Kidney (tissue), 22 donors: ENCODE measurements at places on chromosomes 3 and 15. TPM values are rescaled to one million over a fixed set of nuclear protein-coding genes. Genes with fewer than 3 reads are reported as not detected.

GRCh38 chr3:53009826-53010539 lies 35.9 kb downstream of the SFMBT1 start:
- no peak for DNase-seq

The ABHD10 gene
- 30.9 TPM for total RNA-seq

DNA sequence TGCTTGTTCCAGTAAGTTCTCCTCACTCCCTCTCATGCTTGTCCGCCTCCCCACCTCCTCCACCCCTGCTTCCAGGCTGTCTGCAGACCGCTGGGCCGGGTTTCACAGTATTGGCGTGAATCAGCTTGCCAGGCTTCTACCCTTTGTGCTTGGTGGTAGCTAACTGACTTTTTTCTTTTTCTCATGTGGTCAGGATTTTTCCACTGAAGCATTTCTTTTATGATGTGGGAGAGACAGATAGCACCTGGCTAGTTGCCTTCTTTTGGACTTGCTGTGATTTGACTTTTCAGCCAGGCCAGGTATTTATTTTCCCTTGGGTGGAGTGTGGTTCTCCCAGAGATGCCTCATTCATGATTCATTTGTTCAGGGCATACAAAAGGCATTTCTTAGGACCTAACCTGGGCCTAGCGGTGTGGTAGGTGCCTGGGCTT lies 60.6 kb downstream of the ST6GAL1 start:
- peak; percentile 47 for DNase-seq

GRCh38 chr15:94972314-94972713 lies 741.0 kb downstream of the MCTP2 start:
- peak; percentile 19 for DNase-seq

DNA sequence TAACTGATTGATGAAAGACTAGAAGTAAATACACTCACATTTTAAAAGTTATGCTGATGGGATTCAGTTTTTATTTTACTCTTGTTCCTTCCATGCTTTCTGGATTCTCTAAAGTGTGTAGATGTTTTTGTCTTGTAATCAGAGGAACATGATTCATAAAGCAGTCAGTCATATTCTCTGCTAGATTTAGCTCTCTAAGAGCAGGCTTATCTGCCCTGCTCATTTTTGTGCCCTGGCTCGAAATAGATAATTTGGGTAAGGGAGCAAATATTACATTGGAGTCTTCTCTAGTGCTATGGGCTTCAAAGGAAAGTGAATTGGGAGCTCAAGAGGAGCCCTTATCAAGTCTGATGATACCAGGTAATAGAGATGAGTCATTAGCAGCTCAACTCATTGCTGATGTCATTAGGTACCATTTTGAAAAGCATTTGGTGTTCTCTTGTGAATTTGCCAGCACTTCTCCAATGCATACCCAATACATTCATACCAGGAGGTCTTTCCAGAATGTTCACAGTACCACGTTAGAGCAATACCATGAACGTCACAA lies 27.7 kb downstream of the SACM1L start:
- DNase-seq: no peak

DNA sequence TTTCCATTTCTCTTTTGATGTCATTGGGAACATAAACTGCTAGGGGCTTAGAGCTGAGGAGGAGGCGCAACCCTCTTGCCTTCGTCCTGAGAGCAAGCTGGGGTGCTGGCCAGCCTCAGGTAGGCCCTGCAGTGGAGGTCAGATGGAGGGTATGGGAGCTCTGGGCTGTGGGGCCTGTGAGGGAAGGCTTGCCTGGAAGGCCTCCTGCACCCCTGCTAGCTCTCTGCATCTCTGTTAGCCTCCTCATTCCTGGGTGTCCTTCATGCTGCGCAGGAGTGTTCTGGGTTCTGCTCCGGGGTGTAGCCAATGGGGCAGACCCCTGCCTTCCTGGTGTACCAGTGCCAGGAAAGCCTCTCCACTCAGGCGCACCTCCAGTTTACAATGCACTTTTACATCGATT lies 11.8 kb downstream of the GP5 start:
- no peak for DNase-seq

The IQGAP1 gene
- 218 TPM for total RNA-seq

DNA sequence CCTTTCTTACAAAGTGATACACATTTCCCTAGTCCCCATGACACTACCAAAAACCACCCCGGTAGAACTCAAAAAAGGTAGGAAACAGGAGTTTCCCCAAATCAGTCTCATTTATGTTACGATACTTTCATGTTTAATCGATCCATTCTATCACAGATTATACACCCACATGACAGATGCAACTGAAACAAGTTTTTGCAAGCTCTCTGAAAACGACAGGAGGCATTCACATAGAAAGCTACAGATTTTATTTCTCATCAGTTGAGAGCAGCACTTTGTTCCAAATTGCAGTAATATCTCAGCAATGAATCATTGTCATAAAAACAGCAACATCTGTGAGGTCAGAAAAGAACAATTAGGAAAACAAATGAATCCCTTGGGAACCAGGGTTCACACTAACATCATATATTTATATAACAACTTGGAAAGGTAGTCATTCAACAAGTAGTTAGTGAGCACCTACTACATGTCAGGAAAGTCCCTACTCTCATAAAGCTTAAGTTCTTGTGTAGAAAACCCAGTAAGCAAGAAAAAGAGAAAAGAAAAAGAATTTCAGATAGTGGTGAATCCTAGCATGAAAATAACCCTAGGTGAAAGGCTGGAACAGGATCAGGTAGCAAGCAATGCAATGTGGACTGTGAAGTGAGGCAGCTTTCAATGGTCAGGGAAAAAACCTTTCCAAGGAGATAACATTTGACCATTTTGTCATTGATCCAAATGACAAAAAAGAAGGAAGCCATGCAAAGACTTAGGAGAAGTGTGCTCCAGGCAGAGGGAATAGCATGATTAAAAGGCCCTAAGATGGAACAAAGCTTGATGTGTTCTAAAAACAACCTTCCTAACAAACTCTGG lies 8.3 kb downstream of the PLD1 start:
- no peak for DNase-seq

DNA sequence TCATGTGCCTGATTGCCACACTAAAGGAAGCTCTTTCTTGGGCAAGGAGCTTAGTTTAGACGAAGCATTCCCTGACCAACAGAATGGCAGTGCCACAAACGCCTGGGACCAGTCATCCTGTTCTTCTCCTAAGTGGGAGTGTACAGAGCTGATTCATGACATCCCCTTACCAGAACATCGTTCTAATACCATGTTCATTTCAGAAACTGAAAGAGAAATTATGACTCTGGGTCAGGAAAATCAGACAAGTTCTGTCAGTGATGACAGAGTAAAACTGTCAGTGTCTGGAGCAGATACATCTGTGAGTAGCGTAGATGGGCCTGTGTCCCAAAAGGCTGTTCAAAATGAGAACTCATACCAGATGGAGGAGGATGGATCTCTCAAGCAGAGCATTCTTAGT lies 18.4 kb downstream of the SENP5 start:
- DNase-seq: no peak

DNA sequence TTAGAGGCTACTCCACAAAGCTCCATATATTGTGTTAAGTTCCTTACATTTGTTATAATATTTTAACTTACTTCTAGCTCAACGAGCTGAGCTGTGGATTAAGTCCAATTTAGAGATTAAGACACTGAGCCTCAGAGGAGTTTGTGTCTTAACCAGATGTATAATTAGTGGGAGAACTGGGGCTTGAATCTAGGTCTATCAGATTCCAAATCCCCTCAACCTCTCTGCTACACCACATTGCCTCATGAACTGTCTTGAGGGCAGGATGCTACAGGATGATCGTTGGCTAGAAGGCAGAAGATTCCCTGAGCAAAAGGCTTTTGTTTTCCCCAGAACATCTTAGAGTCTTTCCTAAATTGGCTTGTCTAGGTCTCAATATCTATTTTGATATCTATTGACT lies 890.8 kb downstream of the NAALADL2 start:
- DNase-seq: no peak

The ANKDD1A gene
- total RNA-seq: 8.0 TPM

DNA sequence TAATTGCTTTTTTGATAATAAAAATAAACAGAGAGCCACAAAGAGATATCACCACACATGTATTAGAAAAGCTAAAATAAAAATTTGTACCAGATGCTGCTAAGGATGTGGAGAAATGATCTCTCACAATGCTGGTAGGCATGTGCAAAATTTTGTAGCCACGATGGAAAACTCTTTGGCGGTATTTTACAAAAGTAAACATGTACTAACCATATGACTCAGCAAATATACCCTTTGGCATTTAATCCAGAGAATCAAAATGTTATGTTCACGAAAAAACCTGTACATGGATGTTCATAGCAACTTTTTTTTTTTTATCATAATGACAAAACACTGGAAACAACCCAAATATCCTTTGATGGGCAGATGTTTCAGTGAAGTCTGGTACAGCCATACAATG lies 261.2 kb downstream of the LPP start:
- no peak for DNase-seq

DNA sequence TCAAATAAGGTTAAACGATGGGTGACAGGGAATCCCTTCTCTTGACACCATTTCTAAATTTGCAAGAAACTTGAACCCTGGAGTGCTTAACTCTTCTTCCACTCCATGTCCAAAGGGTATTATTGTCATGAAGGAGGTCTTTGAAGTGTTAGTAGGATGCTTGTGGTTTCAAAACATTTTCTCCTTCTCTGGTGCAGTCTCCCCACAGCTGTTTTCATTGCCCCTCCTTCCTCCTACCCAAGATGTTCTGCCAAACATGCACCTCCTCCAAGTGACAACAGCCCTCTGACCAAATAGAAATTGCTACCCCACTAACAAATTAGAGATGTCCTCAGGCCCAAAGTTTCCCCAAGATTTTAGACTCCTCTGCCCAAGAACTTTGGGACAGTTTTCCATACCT lies 151.4 kb downstream of the POLR2M start:
- no peak for DNase-seq

The GOLGA6L10 gene
- 2.5 TPM for total RNA-seq

The SLC2A2 gene
- 12.6 TPM for total RNA-seq

The NLGN1 gene
- 19.4 TPM for total RNA-seq

The ASB14 gene
- total RNA-seq: not detected

DNA sequence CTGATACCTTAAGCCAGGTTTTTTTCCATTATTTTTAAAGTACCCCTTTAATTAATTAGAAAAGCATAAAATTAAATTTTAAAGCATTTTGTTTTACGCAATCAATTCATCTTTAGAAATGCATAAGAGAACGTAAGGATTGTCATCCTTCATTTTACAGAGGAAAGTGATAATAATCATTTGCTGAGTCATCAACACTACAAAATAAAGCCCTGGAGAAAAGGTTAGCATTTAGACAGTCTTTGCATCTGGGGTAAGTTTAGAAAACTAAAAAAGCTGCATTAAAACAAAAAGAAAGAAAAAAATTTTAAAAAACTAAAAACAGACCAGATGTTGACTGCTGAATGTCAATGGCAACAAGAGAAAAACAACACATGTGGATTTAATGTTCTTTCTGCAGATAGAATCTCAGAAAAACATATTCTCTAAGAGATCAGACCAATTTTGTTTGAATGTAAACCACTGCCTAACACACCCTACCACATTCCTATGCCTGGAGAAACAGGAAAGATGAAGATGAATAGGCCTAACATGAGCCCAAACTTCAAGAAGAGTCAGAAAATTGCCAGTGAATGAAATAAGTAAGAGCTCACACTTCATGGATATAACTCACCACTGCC lies 59.9 kb downstream of the SUCNR1 start:
- no peak for DNase-seq

- DNase-seq: no peak
Observed at GRCh38 chr3:174192471-174192870, 666.7 kb upstream of the NAALADL2 start.

- DNase-seq: no peak
Observed at GRCh38 chr3:71323558-71323957, 260.0 kb downstream of the FOXP1 start.
